ENCODE measurements at places on chromosomes 12 and 14. TPM values are rescaled to one million over a fixed set of nuclear protein-coding genes. Genes with fewer than 3 reads are reported as not detected.

Gene VIPAS39
- total RNA-seq = 19.6 TPM

Gene BEGAIN
- total RNA-seq = 2.4 TPM

Gene LTBR
- total RNA-seq = 1.4 TPM

Gene TSHR
- total RNA-seq = not detected

Gene NPFF
- total RNA-seq = not detected

Gene EID3
- 7.7 TPM for total RNA-seq

Gene FAM181A
- total RNA-seq = not detected

Gene SLC17A8
- not detected for total RNA-seq

Gene TAPBPL
- total RNA-seq = 29.1 TPM

Gene LRP1-AS
- total RNA-seq = not detected

Gene KIF21A
- total RNA-seq = 43.9 TPM

Gene FGF23
- total RNA-seq = not detected

Gene SLC25A47
- total RNA-seq = not detected

Gene VWF
- not detected for total RNA-seq

Gene G2E3
- total RNA-seq = 19.1 TPM

Gene ZDHHC22
- total RNA-seq = not detected

Gene TMEM52B
- total RNA-seq = not detected

Gene BIN2
- 55.9 TPM for total RNA-seq

Gene CHST11
- total RNA-seq = 47.8 TPM

Gene SRSF5
- total RNA-seq = 291 TPM

Gene TAS2R30
- 1.3 TPM for total RNA-seq

Gene CLEC6A
- total RNA-seq = not detected

Gene ADAM20
- 0.31 TPM for total RNA-seq

Gene RAB3IP
- total RNA-seq = 33.8 TPM

Gene RD3L
- total RNA-seq = not detected

Gene FIGNL2
- 0.70 TPM for total RNA-seq

Gene KRT4
- not detected for total RNA-seq

Gene NDUFA12
- total RNA-seq = 133 TPM

Gene REP15
- total RNA-seq = 0.35 TPM

Gene OR10P1
- not detected for total RNA-seq

Gene ACSS3
- total RNA-seq = not detected

Gene RPL10L
- not detected for total RNA-seq

Gene KITLG
- 0.33 TPM for total RNA-seq

Gene FAM90A1
- not detected for total RNA-seq

Gene PLEKHG7
- total RNA-seq = not detected

Gene C1QL4
- total RNA-seq = not detected

Gene SLCO1A2
- 0.07 TPM for total RNA-seq

Gene KCNH5
- total RNA-seq = not detected

Gene KCNK13
- 0.16 TPM for total RNA-seq

Gene ABCC9
- total RNA-seq = not detected

Gene PRIMA1
- not detected for total RNA-seq

All from CD8-positive, alpha-beta memory T cell (primary cell).